D721Med (cell line): ENCODE measurements at places on chromosomes 5 and 9.

GRCh38 chr9:27426511-27427271 lies 97.4 kb upstream of the IFNK start:
- DNase-seq, result no peak

DNA sequence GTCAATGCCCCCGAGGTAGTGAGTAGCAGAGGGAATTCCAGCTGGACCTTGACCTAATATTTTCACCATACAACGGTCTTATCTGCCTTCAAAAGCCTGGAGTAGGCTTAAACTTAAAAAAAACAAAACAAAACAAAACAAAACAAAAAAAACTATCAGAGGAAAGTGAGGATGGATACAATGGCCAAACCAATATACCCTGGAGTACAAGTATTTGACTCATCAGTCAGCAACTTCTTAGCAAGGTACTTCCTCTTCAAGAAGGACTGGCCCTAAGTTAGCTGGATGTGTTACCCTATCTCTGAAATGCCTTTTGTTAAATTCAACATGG lies 160.6 kb upstream of the GNA14 start:
- DNase-seq, result no peak

GRCh38 chr5:13187186-13187585 lies 757.3 kb downstream of the DNAH5 start:
- no peak for DNase-seq

DNA sequence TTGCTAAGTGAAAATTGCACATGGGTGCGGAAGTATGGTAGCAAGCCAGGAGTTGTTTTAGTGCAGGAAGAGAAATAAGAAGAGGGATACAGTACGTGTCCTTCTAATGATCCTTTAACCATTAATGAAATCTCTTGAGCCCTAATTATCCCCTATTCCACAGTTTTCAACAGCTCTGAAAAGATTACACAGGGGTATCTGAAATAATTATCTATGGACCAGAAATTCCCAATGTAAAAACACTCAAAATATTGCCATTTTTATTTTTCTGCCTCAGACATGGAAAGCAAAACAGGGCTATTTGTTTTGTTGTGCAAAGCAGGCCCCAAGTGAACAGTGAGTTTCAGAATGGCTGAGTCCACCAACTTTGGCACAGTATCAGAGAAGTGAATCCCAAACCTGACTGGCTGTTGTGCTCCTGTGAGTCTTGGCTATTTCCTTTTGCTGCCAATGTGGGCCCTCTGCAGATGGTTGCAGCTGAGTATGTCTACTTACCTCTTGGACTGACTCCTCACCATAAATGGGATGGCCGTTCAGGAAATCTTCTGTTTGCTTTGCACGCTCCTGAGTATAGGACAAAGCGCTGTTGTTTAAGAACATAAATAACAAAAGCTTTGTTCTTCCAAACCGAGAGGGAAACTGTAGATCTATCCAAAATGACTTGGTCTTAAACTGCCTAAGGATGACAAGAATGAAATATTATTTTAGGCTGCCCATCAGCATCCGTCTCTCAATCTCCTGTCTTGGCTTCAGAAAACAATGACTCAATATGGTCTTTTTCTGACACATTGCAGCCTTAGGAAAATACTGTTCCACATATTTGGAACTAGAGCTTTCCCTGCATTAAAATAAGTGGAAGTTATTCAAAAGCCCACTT lies 204.1 kb downstream of the DEPDC1B start:
- DNase-seq, result no peak

GRCh38 chr9:70921136-70921535 lies 200.3 kb downstream of the TRPM3 start:
- DNase-seq, result no peak

GRCh38 chr5:170612256-170612678 lies 108.4 kb downstream of the KCNIP1 start:
- no peak for DNase-seq

GRCh38 chr5:100905259-100905914 lies 2.3 kb upstream of the ST8SIA4 start:
- no peak for DNase-seq

DNA sequence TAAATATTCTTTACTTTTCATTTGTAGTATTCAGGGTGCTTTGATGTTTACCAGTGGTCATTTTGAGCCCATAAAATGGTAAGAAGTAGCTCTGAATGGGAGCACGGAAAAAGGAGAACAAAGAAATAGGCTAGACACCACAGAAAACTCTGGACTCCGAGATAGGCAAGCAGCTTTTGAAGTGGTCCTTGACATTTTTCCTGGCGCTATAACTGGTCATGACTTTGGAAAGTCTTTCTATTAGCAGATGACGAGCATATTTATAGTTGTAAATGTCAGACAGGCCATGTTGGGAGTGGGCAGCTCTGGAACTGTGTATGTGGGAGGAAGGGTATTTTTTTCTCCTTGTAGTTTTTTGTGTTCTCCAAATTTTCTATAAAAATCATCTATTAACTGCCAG lies 126.1 kb upstream of the POC5 start:
- DNase-seq, result no peak

DNA sequence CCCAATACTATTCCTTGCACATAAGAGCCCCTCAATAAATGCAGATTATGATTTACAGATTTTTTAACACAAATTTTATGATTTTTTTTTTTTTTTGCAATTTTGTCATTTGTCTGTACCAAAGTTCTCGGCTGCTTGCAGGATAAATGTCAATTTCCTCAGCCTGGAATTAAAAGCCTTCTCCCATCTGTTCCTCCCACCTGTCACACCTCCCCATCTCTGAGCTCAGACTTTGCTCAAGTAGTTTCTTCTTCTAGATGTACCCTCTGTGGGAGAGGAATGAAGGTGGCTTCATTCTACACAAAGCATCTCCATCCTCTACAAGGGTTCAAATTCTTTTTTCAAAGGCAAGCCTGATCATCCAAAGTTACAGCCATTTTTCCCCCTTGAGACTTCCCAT lies 153.7 kb upstream of the GRAMD2B start:
- DNase-seq, result no peak

DNA sequence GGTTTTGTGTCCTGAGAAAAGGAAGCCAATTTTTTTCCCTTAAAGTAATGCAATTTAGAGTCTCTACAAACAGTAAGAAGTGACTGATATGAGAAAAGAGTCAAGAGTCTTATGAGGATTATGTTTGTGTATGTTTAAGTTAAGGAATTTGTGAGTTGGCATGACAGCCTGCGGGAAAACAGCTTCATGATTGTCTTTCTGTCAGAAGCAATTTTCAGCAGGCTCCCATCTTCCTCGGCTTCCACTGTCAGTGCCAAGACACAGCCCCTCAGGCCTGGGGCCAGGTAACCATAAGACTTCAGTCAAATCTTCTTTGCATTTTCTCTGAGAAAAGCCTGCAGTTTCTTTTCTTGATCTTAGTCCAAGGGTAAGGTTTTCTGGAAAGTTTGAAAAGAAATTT lies 17.0 kb upstream of the SELENOP start:
- no peak for DNase-seq

DNA sequence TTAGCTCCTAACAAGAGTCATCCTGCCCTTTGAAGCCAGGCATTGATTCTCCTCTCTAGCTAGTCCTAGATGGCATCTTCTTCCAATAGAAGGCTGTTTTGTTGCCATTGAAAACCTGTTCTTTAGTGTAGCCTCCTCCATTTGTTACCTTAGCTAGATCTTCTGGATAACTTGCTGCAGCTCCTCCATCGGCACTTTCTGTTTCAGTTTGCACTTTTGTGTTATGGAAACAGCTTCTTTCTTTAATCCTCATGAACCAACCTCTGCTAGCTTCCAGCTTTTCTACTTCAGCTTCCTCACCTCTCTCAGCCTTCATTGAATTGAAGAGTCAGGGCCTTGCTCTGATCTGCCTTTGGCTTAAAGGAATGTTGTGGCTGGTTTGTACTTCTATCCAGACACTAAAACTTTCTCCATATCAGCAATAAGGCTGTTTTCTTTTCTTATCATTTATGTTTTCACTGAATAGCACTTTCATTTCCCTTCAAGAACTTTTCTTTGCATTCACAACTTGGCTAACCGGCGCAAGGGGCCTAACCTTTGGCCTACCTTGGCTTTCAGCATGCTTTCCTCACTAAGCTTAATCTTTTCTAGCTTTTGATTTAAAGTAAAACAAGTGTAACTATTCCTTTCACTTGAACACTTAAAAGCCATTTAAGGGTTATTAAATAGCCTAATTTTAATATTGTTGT lies 166.5 kb upstream of the SLC12A2 start:
- DNase-seq, result no peak

DNA sequence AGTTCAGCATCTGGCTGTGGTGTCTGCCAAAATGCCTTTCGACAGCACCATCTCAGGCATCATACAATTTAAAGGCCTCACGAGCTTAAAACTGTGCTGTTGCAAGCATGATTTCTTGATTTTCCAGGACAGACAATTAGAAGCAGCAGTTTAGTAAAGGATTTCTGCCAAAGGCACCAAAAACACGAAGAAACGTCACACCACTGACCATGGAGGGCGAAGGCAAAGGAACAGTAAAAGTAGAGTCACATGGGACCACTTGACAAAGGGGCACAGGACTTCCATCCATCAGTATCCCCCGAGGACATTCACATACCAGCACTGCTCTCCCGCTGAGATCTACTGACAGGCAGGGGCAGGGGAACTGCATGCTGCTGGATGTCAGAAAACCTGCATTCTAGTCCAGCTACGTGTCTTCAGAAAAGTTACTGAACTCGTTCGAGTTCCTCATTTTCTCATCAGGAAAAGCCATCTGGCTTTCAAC lies 70.4 kb upstream of the FBXW11 start:
- no peak for DNase-seq

GRCh38 chr9:110202232-110202631 lies 5.7 kb downstream of the C9orf152 start:
- no peak for DNase-seq

- DNase-seq, result no peak
Observed at GRCh38 chr5:131381021-131381420, 117.2 kb downstream of the CDC42SE2 start.

DNA sequence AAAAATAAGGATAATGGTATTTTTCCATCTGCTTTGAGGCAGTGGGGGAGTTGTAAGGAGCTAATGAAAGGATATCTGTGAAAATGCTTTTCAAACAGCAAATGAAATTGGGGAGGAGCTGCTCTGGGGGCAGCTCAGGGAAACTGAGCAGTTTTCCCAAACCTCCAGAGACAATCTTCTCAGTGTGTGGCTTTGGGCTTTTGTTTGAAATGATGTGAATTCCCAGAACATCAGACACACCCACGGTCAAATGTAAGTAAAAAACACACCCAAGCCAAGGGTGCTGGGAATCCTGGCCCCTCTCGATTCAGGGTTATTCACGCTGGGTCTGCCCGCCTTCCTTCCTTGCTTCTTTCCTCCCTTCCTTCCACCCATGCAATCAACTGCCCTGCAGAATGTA lies 512.6 kb downstream of the BNC2 start:
- DNase-seq, result no peak

GRCh38 chr5:111075520-111075919 lies 4.0 kb downstream of the TSLP start:
- no peak for DNase-seq

- DNase-seq, result no peak
Observed at GRCh38 chr5:141574122-141574510, 44.7 kb downstream of the DIAPH1 start.

DNA sequence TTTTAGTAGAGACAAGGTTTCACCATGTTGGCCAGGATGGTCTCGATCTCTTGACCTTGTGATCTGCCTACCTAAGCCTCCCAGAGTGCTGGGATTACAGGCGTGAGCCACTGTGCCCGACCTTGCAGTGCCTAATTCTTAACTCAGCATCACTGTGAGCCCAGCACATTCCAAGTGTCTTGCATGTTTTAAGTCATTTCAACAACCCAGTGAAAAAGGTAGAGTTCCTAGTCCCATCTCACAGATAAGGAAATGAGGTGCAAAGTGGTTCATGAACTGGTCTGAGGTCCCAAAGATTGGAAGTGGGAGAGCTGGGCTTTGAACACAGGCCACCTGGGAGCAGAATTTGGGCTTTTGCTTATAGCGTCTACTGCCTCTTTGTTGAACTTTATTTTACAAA lies 68.0 kb downstream of the ZNF366 start:
- DNase-seq, result no peak
